ENCODE measurements at places on chromosomes 16 and 17.

- no peak for DNase-seq
Measured at GRCh38 chr16:81558444-81559175, 114.0 kb downstream of the CMIP start.

GRCh38 chr17:75308732-75309629 lies 19.7 kb upstream of the SLC25A19 start:
- no peak for DNase-seq

GRCh38 chr16:391885-392335 lies 5.1 kb upstream of the NME4 start:
- peak; percentile 78 for DNase-seq

DNA sequence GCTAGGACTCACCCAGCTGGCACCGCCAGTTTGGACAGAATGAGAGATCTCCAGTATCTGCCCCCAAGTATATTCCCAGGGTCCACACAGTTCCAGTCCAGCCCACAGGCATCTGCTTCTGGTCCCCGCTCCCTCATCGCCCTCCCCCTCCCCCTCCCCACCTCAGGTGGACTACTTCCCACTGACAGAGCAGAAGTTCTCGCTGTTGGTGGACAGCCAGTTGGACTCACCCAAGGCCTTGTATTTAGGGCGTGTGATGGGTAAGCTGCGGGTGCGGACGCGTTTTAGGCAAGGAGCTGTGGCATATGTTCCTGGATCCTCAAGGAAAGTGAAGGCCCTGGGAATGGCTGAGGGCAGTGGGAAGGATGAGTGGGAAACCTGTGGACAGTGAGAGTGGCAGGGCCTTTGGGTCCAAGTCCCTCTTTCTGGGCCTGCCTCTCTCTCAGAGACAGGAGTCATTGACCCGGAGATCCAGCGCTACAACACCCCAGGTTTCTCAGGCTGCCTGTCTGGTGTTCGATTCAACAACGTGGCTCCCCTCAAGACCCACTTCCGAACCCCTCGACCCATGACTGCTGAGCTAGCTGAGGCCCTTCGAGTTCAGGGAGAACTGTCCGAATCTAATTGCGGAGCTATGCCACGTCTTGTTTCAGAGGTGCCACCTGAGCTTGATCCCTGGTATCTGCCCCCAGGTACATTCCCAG lies 14.9 kb downstream of the CNTNAP1 start:
- DNase-seq: no peak

DNA sequence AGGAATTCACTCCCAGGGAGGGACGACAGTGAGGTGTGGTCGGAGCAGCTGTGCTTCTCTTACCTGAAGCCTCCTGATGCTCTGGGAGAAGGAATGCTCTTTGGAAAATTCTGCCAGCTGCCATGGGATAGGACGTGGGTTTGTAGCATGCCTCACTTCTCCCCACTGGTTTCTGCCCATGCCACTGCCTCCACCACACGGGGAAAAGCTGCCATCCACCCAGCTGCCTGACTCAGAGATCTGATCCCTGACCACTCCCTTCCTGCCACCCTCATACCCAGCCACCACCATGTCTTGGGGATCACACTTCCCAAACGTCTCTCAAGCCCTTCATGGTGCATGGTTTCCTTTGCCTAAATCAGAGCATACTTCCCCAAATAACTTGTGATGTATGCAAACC lies 80.0 kb downstream of the CPPED1 start:
- DNase-seq: no peak

- DNase-seq: peak; percentile 46
Measured at GRCh38 chr16:10181196-10182162, 749 bp downstream of the GRIN2A start.

- no peak for DNase-seq
Measured at GRCh38 chr16:74651841-74652240, 14.8 kb downstream of the RFWD3 start.

- DNase-seq: no peak
Measured at GRCh38 chr17:72236980-72237633, 116.3 kb downstream of the SOX9 start.

DNA sequence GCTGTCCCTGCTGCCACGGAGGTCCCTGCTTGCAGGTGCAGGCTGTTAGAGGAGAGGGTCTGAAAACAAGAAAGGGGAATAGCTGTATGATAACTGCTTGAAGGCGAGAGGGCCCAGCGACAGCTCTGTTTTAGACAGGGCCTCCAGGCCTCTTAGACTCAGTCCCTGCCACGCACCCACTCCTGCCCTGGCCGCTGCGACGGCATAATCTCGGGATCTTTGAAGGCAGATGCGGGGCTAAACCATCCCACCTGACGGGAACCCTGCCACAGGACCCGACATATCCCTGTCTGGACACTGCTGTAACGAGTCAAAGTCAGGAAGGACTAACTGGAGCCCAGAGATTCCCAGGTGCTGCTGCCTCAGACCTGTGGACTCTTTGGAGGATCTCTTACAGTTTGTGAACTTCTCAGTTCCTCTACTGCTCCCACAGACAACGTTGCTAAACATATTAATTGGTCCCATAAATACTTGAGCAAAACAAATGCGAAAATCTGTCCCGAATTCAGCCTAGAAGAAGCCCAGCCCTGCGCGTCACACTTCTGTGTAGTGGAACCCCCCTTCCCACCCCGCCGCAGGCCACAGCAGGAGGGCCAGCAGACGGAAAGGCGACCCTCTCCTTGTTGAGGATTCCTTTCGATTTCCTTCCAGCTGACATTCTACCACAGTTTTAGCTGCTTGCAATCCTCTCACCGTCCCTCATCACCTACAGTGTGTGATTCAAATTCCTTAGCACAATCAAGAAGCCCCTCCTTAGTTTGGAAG lies 998 bp upstream of the TMEM11 start:
- no peak for DNase-seq

DNA sequence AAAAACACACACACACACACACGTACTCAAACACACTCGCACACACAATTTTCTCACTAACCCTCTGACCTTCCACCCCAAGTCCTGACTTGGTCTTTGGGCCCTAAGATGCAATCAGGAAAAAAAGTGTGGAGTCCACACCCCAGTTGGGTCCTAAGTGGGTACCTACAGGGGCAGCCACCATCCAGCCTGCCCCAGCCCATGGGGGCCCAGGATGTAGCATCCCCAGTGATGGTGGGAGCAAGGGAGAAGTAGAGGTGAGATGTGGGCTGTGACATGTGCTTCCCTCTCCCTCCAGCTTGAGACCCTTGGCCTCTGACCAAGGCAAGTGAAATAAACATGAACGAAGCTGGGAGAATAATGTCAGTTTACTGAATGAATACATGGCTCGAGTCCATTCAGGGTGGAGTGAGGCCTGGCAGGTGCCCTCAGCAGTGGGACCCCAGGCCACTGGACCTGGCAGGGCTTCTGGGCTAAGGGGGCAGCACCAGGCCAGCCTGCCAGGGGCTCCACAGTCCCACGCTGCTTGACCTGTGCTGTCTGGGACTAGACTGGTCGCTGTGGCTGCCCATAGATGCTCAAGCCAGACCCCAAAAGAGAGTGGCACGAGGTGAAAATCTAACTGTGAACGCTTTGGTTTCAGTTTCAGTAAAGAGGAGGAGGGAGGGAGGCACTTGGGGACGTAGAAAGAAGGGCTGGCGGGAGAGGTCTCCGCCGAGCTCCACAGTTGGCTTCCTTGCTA lies 73.7 kb downstream of the MRC2 start:
- DNase-seq: no peak

GRCh38 chr16:80122115-80122514 lies 418.7 kb upstream of the DYNLRB2 start:
- DNase-seq: no peak

GRCh38 chr16:89280546-89281188 lies 63.2 kb downstream of the ZNF778 start:
- no peak for DNase-seq

GRCh38 chr17:40490289-40490853 lies 11.1 kb downstream of the TNS4 start:
- peak; percentile 30 for DNase-seq

GRCh38 chr17:60604686-60605334 lies 4.8 kb downstream of the PPM1D start:
- DNase-seq: no peak

GRCh38 chr17:1907216-1907631 lies 77.4 kb downstream of the RPA1 start:
- no peak for DNase-seq

DNA sequence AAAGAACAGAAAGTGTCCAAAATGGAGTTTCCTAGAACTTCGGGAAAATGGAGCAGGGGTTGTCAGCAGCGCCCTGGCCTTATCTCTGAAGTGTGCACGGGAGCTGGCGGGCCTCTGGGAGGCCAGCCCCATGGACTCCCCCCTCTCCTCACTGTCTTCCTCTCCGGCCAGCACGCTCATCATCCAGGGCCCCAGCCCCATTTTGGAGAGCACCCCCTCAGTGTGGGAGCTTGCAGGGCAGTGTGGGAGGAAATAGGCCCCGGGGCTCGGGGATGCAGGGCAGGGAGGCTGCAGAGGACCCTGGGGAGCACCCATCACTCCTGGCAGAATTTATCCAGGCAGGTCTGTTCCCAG lies 4.9 kb upstream of the PABPN1L start:
- DNase-seq: no peak

- DNase-seq: no peak
Measured at GRCh38 chr17:4180791-4181190, 37.8 kb downstream of the CYB5D2 start.

DNA sequence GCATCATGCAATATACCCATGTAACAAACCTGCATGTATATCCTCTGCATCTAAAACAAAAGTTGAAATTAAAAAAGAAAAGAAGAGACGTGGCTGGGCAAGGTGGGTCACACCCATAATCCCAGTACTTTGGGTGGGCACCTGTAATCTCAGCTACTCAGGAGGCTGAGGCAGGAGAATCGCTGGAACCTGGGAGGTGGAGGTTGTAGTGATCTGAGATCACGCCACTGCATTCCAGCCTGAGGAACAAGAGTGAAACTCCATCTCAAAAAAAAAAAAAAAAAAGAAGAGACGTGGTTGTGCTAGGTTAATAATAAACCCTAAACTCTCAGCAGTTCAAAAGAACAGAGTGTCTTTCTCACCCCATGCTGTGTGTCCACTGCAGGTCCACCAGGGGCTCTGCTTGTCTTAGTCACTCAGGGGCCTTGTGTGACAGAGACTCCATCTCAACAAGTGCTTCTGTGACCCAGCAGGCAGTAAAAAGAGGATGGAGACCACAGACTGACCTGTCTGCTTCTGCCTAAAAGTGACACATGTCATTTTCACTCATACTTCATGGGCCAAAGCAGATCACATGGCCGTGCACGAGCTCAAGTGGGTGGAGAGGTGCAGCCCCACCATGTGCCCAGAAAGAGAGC lies 22.3 kb upstream of the N4BP1 start:
- DNase-seq: no peak

DNA sequence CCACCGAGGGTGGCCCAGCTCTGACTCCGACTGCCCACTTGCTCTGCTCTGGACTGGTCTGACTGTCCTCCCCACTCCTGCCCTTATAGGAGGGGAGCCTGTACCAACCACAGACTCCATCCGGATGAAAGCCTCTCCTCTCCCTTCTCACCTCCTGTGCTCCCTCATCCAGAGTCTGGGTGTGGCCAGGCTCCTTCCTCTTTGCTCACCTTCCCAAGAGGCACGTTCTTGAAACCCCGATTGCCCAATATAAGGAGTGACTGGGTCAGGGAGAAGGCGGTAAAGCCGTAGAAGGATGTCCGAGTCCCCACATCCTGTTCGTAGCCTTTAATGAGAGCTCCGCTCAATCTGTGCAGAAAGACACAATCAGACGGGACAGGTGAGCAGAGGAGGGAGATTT lies 17.1 kb downstream of the ST6GALNAC1 start:
- no peak for DNase-seq

- DNase-seq: no peak
Measured at GRCh38 chr17:63557416-63557815, 7.1 kb downstream of the DCAF7 start.

DNA sequence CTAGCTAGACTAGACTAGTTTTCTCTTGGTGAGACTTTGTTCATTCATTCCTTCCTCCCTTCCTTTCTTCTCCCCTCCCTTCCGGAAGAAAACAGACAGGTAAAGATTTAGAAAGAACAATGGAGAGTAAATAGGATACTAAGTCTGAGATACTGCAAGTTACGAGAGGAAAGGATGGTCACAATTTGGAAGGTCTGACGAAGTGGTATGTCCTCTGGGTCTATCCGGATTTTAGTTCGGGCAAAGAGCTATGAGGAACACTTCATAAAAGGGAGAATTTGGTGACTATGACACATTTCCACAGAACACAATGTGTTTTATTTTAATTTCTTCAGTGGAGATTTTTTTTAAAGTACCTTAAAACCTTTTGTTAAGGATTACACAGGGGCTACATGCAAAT lies 107.7 kb downstream of the BRIP1 start:
- no peak for DNase-seq

DNA sequence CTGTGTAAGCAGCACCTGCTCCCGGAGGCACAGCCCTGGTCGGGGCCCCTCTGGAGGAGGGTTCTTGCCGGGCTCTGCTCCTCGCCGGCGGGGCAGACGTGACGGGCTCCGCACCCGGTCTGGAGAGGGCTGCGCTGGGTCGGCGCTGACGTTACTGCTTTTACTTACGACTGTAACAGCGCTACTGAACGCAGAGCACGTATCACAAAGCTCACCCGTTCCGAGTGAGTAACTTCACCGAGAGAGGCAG lies 1.3 kb upstream of the RAB40C start:
- peak; percentile 69 for DNase-seq

GRCh38 chr16:75461575-75461974 lies 2.9 kb downstream of the TMEM170A start:
- no peak for DNase-seq

GRCh38 chr17:78342449-78343186 lies 17.3 kb downstream of the SOCS3 start:
- DNase-seq: no peak

DNA sequence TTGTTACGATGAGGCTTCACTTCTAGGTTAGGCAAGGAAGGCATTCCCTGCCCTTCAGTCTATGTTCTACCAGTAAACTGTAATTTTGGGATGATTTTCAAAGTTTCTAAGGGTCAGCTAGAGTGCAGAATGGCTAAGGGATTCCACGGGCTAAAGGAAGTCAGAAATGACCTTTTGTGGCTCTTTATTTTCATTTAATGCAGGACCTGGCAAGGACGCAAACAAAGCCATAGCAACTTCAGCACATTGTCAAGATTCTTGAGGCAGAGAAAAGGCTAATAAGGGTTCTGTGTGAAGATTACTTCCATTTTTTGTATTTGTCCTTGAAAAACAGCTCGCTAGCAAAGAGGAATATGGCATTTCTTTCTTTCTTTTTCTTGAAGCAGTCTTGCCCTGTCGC lies 76.6 kb downstream of the STX8 start:
- no peak for DNase-seq

- DNase-seq: no peak
Measured at GRCh38 chr16:49545741-49546448, 172.3 kb downstream of the C16orf78 start.

GRCh38 chr17:55728833-55729232 lies 6.2 kb upstream of the TMEM100 start:
- no peak for DNase-seq

GRCh38 chr17:29159306-29159860 lies 20.8 kb downstream of the MYO18A start:
- DNase-seq: no peak

GRCh38 chr16:1271380-1271723 lies 15.5 kb downstream of the TPSD1 start:
- DNase-seq: no peak

DNA sequence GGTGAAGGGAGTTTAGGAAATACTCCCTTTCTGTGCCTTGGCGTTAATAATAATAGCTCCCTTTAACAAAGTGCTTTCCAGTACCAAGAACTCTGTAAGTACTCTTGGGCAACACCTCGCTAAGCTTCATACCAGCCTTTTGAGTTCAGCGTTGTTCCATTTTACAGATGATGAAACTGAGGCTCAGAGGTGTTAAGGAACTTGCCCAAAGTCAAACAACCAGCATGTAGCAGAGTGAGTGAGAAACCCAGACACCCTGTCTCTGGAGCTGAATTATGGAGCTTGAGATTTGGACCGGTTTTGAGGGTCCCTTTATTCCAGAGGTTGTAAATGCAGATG lies 607 bp downstream of the KATNIP start:
- no peak for DNase-seq
